Sigmoid colon (tissue), 7 donors: ENCODE measurements at places on chromosomes 11 and 22. TPM values are rescaled to one million over a fixed set of nuclear protein-coding genes. Genes with fewer than 3 reads are reported as not detected.

DNA sequence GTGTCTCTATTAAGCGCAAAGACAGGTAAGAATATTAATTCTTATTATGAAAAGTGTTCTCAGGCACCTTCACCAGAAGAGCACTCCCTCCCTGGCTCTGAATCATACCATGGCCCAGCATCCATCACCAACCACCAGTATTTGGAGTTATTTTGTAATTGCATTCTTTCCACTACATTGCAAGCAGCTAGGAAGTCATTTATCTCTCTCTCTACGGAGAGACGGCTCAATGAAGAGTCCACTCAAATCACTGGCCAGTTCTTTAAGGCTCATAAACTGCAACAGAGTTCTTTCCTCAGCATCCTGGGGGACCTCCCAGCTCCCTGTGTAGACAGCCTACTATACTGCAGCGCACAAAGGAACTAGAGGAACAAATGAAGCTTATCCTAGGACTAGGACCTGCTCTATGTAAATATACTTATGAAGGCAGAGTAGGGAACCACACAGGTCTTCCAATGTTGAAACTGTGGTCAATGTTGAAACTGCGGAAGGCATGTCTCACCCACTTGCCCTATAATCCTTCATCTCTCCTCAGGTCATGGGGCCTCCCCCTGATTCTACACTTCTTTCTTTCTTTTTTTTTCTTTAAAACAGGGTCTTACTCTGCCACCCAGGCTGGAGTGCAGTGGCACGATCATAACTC, 63.4 kb downstream of the AAMDC start:
- DNase-seq = no peak

GRCh38 chr11:970319-970871, 44.7 kb downstream of the AP2A2 start:
- DNase-seq = no peak

DNA sequence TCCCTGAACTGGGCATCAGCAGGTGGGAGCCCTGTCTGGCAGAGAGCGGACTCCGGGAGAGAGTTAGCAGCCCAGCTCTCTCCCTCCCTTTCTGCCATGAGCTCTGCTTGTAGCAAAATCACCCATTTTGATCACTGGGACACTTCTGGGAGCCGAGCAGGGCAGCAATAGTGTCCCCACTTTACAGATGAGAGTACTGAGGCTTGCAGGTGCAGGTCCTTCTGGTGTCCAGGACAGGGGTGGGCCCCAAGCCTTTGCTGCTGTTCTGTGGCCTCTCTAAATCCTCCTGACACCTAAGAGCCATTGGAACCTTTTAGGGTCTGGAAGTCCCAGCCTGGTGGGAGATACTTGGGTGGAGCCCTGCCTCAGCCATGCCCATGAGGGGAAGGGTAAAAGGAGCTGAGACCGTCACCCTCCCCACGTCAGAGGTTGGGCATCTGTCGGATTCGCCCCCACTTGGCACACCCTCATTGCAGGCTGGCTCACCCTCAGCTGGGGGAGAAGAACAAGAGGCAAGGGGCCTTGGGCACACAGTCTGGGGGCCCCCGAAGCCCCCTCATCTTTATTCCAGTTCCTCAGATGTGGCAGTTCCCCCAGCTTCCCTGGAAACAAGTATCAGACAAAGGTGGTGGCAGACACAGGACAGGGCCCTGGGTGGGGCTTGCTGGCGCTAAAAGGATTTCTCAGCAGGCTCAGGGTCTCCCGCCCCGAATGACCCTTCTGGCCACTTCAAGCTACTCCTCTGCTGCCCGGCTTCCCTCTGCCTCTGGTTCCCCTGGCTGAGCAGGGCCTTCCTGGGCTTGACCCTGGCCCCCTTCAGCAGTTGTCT, 4.5 kb downstream of the RIN1 start:
- peak; percentile 56 for DNase-seq

GRCh38 chr11:126345283-126345682, 10.2 kb upstream of the ST3GAL4 start:
- no peak for DNase-seq

DNA sequence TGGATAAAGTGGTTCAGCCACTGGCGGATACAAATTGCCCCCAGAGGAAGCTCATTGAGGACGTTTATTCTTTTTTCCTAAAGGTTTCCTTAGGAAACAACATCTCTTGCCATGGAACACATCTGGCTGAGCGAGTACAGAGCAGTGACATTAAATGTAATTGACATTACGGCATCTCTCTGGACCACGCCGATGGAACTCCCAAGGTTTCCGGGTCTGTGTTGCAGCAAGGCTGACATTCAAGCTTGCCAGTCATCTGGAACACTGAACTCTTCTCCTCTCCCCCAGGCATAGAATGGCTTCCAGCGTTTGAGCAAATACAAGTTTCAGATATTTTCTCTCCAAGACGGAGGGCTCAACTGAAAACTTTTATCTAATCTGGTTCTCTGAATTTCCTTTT, 42.1 kb downstream of the CLMP start:
- DNase-seq = no peak

GRCh38 chr22:42397332-42398249, 34.6 kb downstream of the NFAM1 start:
- peak; percentile 81 for DNase-seq

MMP12 gene
- not detected for total RNA-seq
